Activated T-helper 9 cell treated with anti-CD3 and anti-CD28 coated beads, Interleukin-2, amount 50 U/mL, for 16 hours (primary cell): ENCODE measurements at places on chromosomes 3 and 15.

DNA sequence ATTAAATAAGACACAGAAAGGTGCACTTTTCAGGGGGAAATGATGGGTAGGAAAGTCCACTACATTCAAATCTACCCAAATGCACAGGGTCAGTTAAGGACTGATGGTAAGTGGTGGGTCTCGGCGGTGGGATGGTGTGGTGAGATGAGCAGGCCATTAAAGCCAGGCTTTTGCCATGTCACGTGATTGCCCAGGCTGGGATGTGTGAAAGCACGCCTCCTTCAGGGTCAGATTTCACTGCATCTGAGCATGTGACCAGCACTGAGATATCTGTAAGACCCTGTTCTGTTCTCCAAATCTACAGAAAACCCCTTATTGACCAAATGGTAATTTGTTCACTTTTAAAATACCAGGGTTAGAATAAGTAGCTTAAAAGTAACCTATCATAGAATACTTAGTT is 301.5 kb downstream of the MEX3B start:
- no peak for DNase-seq

DNA sequence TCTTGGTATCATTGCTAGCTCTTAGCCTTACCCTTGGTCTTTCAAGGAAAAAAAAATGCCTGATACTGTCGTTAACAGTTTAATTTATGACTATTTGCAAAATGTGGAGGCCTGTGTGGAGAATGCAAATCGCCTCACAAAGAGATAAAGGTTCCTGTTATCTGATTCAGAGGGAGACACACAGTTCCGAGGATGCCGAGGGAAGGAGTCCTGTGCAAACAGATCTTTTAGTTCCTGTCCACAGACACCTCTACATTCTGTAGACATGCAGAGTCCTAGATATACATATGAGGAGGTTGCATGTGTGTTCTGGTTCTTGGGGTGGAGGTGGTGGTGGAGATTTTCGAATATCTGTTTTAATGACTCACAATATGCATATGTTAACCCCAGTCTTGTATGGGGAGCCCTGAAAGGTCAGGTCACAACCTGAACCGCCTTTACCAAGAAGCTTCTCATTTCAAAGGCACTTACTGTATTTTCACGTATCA is 5.7 kb downstream of the NR2F2 start:
- DNase-seq: no peak

DNA sequence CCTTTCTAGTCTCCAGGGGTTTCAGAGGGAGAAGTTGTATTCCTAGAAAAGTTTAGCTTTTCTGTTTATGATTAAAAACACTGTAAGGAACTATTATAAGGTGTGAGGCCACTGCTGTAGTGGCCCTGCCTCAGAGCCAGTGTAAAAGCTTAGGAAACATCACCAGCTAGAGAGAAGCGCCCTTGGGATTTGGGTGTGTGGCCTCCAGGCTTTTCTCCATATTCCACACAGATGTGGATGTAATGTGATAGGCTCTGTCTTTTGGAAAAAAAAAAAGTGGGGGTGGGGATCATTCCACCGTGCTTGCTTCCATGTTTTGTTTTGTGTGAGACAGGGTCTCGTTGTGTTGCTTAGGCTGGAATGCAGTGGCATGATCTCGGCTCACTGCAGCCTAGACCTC is 13.9 kb downstream of the SEC61A1 start:
- DNase-seq: no peak

DNA sequence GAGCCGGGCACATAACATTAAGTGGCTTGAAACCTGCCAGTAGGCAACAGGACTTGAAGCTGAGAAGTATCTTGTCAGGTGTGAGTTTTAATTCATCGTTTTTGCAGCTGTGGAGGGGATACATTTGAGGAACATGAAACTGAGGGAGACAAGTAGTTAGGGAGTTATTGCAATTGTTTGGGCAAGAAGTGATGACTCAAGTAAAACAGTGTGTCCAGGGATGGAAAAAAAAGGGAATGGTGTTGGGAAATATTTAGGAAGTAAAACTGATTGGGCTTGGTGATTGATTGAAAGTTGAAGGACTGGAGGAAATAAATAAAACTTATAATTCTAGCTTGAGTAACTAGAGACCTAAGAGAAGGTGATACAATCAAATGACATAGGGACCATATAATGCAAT is 85.5 kb downstream of the NCEH1 start:
- no peak for DNase-seq

- no peak for DNase-seq
These were observed 1106.4 kb downstream of the SI start for GRCh38 chr3:163971861-163972260.

DNA sequence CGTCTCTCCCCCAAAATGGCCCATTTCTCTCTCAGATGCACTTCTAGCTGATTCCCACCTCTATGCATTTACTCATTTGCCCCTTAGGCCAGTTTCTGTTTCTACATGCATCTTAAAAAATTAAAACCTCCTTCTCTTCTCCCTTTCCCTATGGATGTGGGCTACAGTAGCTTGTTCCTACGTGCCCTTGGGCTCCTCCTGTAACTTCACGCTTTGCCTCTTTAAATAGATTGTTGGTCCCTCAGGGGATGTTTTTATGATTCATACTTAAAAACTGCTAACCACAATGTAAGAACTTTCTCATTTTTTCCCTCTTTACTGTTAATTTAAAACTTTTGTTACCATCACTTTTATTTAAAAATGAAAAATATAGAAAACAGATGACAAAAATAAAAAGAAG is 185.6 kb upstream of the MRPL3 start:
- DNase-seq: no peak
